Aorta (tissue), 5 donors: ENCODE measurements at places on chromosomes 7 and 10. TPM values are rescaled to one million over a fixed set of nuclear protein-coding genes. Genes with fewer than 3 reads are reported as not detected.

LRRC18 gene
- total RNA-seq = not detected

DNA sequence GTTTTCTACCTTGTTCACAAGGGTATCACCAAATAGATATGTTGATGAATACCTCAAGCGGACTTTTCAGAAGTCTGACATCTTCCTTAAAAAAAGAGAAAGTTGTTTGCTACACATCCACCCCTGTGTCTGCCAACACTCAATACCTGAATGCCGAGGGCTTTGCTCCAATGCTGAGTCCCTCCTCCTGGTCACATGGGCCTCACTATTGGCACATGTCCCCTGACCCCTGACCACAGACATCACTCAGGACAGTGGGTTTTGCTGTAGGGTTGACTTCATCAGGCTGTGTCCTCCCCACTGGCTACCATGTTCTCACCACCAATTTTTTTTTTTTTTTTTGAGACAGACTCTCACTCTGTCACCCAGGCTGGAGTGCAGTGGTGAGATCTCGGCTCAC lies 76.4 kb downstream of the OSBPL3 start:
- no peak for DNase-seq

DNA sequence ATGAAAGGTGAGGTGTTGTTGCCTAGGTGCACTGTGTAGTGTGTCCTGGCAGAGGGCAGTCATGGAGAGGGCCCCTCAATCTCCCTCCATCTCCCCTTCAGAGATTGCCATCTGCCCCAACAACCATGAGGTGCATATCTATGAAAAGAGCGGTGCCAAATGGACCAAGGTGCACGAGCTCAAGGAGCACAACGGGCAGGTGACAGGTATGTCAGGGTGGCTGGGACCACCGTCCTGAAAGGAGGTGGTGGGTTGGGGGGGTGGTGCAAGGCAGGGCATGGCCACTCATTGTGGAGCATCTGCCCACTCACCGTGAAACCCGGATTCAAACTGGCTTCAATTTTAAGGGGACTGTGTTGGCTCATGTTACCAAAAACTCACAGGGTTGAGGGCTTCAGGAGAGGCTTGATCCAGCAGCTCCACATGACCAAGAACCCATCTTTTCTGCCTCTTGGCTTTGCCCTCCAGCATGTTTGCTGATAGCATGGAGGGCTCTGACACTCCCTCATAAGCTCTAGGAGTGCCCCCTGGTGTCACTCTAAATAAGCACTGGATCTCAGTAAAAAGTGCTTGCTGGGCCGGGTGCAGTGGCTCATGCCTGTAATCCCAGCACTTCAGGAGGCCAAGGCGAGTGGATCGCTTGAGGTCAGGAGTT lies 12.2 kb downstream of the ARPC1B start:
- DNase-seq = no peak

- DNase-seq = peak; percentile 90
Observed at GRCh38 chr7:50304129-50304910, at the start of gene IKZF1. Gene IKZF1, plus strand, starts transcription at chr7:50304716. Its CDS starts 14,346 bp downstream, at chr7:50319062.

DNA sequence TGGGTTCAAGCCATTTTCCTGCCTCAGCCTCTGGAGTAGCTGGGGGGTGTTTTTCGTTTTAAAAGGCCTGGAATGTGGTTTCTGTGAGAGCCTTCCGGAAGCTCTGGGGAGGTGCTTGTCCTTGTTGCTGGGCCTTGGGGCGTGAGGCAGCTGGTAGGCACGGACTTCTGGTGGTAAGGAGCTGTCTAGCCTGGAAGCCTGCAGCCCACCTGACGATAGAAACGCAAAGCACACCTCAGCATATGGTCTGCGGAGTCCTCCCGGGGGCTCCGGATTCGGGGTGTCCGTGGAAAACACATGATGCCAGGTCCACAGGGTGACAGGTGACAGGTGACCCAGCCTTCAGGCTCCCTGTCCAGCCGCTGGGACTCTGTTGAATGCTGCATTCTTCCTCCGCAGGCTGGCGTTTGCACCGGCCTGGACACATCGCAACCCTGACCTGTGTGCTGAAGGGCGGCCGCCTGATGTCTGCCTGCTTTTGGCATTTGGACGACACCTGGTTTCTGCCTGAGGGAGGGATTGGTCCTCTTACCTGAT lies 37.3 kb downstream of the INPP5A start:
- DNase-seq = peak; percentile 73

FBXL13 gene
- 2.6 TPM for total RNA-seq

IQUB gene
- 0.81 TPM for total RNA-seq

FAM25C gene
- total RNA-seq = not detected

DNA sequence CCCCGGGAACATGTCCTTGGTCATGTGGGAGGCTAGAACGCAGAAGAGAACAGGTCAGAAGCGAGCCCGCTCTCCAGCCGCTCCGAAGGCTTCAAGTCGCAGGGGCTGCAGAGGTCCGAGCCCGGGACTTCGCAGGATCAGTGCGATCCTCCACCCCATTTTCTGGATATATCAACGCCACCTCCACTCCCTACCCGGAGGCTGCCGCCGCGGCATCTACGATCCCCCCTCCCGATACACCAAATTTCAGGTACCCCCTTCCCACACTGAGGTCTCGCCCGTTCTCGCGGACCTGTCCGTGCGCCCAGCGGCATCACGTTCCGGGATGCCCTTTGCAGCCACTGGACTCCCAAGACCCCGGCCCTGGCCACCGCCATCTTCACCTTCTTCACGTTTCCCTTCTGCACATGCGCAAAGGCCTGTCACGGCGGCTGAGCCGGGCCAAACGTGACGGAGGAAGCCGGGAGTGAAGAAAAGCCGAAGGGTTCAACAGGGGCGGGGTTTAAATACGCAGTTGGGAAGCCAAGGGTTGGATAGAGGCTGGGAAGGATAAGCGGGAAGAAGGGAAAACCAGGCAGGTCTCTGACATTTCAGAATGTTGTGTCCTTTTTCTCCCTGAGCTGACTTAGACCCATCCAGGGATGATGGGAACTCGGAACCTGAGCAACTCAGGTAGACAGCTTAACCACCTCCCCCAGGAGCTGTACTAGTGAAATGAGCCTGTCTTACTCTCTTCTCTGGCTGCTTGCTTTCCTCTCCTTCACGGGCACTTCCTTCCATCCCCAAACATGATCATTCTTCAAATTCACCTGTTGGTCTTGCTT lies at the start of gene NDUFB8:
Gene NDUFB8, minus strand, starts transcription at position 397 of the 824 bp plus-strand sequence. Its CDS starts 20 bp downstream, at position 377.
- peak; percentile 93 for DNase-seq

FAM107B gene
- total RNA-seq = 34.8 TPM

CALHM3 gene
- total RNA-seq = not detected

GRCh38 chr7:66140924-66141323 lies 26.3 kb downstream of the CRCP start:
- peak; percentile 83 for DNase-seq

BEND7 gene
- 24.0 TPM for total RNA-seq

DNA sequence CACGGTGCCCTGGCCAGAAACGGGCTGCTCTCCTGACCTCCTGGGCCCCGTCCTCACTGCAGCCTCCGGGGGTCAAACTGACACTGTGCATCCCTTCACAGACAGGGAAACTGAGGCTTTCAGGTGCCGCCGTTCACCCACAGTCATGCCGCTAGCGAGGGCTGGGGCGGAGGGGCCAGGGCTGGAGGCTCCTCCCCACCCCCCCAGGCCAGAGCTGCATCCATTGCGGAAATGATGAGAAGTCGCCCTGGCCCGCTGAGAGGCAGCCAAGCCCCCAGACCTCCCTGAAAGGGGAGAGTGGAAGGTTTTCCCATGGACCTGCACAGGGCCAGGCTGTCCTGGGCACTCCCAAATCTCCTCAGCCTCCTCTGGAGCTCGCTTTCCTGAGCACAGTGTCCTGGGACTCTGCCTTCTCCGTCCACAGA lies 16.5 kb upstream of the INPP5A start:
- DNase-seq = peak; percentile 73

- no peak for DNase-seq
Observed at GRCh38 chr10:111207500-111207899, 130.7 kb downstream of the ADRA2A start.

GRCh38 chr10:123788981-123789380 lies 102.6 kb downstream of the CPXM2 start:
- DNase-seq = no peak

PAPOLB gene
- total RNA-seq = 0.54 TPM

CHAT gene
- total RNA-seq = not detected

GRCh38 chr7:37366445-37366844 lies 82.2 kb downstream of the ELMO1 start:
- no peak for DNase-seq

- no peak for DNase-seq
Observed at GRCh38 chr10:28291881-28292297, 11.0 kb downstream of the MPP7 start.

ANXA8 gene
- 0.27 TPM for total RNA-seq

DNA sequence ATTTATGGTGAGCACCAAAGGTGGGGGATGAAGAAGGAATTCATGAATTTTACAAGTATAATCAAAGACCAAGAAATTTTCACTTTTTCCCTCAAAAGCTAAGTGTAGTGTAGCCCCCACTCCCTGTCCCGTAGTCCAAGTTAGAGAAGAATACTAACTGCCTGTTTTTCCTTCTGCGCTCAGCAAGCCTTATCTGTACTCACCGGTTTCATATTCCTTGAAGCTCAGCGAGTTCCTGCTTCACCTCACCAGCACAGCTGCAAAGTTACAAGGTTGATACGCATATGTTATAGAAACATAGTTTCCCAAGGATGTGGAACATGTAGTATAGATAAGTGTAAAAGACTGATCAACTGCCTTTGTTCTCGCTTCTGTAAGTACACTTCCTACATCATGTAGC lies 16.0 kb upstream of the ZNF33B start:
- DNase-seq = no peak

OR2A1 gene
- 0.39 TPM for total RNA-seq

- DNase-seq = peak; percentile 89
Observed at GRCh38 chr10:112951359-112952281, 1.6 kb downstream of the TCF7L2 start.

DNA sequence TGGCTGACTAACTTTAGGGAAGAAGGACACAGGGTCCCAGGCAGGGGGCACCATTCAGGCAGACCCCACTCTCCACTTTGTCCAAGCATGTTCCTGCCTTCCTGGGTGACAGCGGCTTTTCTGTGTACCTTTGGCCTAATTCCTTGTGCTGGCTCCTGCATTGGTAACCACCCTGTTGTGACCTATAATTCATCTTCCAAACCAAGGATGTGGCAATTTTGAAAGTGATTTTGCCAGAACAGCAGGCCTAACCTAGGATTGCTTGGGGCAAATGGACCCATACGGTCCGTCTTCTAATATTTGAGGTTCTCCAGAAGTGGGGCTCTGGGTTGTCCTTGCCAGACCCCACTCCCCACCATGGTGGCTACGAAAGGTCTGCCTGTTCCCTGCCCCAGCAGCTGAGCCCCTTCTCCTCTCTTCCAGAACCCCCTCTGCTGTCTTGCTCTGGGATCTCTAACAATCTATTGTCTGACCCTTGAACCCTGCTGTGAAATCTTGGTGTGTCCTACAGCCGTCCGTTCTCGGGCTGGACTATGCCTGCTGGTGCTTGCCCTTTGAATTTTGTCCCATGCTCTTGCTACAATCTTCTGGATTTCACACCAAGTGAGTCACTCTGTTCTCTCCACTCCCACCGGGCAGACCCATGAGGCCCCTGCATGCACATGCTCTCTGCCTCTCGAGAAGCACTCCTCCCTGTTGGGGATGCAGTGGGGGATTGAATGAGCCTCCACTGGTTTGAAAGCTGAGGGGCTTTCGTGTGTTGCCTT lies 316.0 kb downstream of the CXCL12 start:
- no peak for DNase-seq

DNA sequence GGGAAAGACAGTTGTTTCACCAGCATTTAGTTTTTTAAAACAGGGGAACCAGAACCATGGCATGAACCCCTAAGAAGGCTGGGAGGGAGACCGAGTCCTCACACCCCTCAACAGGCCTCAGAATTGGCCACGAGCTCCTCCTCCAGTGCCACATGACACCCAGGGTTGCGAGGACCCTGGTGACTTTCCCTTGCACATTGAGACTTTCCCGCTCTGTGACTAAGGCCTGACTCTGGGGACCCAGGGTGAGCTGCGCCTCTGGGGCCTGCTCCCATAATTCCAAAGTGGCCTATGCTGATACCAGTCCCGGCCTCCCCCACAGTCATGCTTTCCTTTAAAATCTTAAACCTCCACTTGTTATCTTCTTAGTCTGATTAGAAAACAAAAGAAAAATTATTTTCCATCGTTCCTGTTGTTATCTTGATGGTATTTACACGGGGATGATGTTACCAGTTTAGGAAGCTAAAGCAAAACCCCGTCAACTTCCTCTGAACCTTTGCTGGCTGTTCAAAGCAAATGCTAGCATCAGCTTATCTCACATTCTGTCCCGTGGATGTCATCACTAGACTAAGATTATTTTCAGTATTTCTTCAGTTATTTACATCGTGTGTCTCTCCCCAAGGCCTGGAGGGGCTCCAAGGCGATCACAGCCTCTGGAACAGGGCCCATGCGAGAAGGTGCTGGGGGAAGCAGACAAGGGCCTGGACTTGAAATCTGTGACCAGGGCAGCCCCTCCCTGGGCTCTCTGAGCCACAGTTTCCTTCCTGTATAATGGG lies 42.1 kb downstream of the FAM53B start:
- DNase-seq = peak; percentile 52

OPN1SW gene
- not detected for total RNA-seq

GRCh38 chr10:110815354-110816004 lies 56.2 kb upstream of the PDCD4 start:
- no peak for DNase-seq

- DNase-seq = no peak
Observed at GRCh38 chr7:134710511-134710853, 63.8 kb downstream of the BPGM start.

DNA sequence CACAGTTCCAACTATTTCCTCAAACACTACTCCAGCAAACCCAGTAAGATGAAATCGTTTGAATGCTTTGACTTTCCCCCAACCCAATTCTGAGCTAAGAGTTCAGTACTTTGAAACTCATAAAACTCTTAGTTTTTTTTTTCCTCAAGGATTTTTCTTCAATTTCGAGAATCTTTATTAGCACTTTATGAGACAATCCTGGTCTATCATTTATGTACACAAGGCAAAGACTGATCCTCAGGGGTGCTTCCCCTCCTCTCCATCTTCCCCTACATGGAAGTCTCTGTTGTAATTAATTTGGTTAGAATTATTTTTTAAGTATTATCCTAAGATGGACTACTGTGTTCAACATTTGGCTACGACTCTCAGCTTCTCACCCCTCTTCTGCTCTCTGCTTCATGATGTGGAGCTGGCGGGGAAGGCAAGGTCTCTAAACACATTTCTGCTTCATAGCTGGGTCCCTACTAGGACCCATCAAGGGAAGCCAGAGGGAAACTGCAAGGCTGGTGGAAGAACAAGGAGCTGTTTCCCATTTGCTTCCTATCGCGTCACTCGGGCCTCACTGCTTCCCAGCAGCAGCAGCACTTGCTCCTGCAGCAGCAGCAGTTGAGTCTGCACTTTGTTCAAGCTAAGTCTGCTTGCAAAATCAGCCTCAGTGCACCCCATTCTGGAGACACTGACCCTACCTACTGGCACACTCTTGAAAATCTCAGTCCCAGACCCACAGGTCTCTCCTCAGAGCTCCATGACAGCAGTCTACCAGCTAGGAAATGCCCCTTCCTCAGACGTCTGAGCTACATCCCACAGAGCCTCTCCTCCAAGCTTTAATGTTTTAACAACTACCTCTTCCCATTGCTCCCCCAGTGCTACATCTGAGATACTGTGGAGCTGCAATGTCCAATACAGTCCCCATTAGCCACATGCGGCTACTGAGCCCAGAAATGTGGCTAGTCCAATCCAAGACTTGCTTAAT lies 90.0 kb downstream of the CHCHD3 start:
- DNase-seq = no peak

- no peak for DNase-seq
Observed at GRCh38 chr10:26854524-26854923, 6.2 kb downstream of the ABI1 start.
